NCI-H2107 (cell line): ENCODE measurements at places on chromosomes 7 and 10.

DNA sequence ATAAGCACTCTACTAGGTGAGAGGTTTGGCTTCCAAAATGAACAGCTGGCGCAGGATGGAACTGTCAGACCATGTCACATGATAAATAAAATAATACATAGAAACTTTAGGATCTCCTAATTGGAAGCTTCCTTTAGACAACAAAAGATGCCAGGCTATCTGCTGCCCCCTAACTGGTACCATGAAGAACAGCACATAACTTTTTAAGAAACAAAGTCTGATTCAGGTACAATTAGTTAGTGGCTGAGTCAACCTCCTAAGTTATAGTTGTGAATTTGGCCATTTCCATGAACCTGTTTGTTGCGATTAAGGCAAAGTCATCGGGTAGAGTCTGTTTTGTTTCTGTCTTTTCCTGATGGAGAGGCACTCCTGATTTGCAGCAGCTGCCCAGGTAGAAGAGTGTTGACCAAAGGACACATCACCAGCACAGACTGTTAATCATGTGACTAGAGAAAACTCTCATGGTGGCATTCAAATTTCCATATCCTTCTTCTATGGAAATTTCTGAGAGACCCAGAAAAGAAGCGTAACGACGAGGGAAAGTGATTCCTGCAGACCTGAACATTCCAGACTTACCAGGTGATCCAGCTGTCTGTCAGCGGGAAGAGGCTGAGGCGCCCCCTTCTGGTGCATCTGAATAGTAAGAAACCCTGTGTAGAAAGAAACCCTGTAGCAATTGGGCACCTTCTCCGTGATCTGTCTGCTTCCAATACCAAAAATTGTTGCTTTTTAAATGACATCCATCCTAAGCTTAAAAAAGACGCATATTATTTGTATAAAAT is 8.6 kb upstream of the INHBA start:
- no peak for DNase-seq

- no peak for DNase-seq
Measured at GRCh38 chr7:103766660-103767059, 222.8 kb downstream of the RELN start.

DNA sequence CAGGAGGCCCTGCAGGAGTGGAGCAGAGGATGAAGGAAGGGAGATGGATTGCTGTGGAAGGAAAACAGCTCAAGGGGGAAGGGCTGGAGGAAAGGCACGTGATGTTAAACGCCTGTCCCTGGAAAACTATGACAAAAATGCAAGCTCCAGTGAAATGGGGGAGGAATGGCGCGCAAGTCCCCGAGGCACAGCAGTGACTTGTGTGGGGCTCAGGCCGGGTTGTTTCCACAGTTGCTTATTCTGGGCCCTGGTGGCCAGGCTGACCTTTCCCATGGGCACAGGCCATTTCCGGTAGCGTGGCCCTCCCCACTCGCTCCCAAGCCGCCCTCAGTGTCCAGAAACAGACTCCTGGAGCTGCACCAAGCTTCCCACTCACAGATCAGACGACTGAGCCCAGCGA is 68.1 kb upstream of the PDGFA start:
- DNase-seq: no peak

- no peak for DNase-seq
Measured at GRCh38 chr10:14163377-14164086, 167.2 kb downstream of the FRMD4A start.

GRCh38 chr7:22150221-22150620 is 204.5 kb upstream of the CDCA7L start:
- no peak for DNase-seq

DNA sequence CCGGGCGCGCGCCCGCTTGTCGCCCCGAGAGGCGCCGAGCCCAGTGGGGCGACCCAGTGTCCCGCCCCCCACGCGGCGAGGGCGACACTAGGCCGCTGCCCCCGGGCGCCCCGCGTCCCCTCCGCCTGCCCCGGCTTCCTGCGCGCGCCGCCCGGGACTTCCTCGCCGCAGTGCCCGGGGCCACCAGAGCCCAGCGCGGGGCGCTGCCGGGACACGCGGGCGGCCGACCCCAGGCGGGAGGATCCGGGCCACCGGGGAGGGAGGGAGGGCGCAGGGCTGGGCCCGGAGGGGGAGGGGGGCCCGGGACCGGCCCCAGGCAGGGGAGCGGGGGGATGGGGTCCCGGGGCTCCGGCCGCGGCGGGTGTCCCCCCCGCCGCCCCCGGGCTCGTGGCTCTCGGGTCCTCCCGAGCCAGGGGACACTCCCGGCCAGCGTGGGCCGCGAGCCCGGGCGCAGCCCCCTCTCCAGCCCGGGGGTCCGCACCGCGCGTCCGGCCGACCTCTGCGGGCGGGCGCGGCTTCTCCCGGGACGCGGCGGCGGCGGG is 435 bp upstream of the PWWP2B start:
- no peak for DNase-seq

- DNase-seq: no peak
Measured at GRCh38 chr10:73225518-73225917, 21.5 kb downstream of the DNAJC9 start.

DNA sequence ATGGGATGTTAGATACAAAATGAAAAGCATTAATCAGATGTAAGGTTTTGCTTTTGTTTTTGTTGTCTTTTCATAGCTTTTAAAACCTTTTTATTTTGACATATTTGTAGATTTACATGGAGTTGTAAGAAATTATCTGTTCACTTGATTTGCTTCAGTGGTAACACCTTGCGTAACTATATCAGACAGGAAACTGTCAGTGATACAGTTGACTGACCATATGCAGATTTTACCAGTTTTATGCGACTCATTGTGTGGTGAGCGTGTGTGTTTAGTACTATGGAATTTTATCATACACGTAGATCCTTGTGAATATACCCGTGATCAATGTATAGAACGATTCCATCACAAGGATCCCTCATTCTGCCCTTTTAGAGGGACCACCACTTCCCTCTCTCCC is 701.4 kb downstream of the SUGCT start:
- DNase-seq: no peak

- no peak for DNase-seq
Measured at GRCh38 chr10:126290232-126290631, 98.0 kb downstream of the ADAM12 start.
